Left renal cortex interstitium (tissue), 4 donors: ENCODE measurements at places on chromosomes 3 and 15. TPM values are rescaled to one million over a fixed set of nuclear protein-coding genes. Genes with fewer than 3 reads are reported as not detected.

GRCh38 chr15:57651445-57651844 is 55.1 kb upstream of the POLR2M start:
- no peak for DNase-seq

GRCh38 chr15:78306176-78306774 is 6.9 kb upstream of the SKIC8 start:
- no peak for DNase-seq

GRCh38 chr3:142027735-142028134 is 121.6 kb downstream of the TFDP2 start:
- DNase-seq, result peak; percentile 27

- no peak for DNase-seq
These were observed 31.9 kb upstream of the WNT5A start for GRCh38 chr3:55519019-55519418.

GRCh38 chr3:52120556-52121463 is 33.4 kb downstream of the POC1A start:
- DNase-seq, result no peak

DNA sequence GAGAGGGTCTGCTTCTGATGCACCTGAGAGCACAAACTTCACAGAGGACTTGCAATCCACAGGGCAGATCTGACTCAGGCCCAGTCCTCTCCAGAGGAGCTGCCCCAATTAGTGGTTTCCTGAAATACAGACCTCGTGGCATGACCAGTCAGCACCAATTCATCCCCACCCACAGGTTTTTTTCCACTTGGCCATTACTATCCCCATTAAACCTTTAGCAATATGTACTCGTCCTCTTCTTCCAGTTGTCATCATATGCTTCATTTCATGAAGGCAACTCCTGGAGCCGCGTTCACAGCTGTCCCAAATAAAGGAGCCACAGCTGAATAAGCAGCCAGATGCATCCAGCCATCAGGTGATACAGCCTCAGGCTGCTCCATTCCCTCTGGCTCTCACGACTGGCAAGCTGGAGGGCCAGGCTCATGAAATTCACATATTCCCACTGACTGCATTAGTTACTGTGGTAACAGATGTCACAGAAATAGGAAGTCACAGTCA is 163.1 kb downstream of the FMN1 start:
- no peak for DNase-seq

- DNase-seq, result no peak
These were observed 16.0 kb downstream of the SEC61A1 start for GRCh38 chr3:128068156-128068620.

DNA sequence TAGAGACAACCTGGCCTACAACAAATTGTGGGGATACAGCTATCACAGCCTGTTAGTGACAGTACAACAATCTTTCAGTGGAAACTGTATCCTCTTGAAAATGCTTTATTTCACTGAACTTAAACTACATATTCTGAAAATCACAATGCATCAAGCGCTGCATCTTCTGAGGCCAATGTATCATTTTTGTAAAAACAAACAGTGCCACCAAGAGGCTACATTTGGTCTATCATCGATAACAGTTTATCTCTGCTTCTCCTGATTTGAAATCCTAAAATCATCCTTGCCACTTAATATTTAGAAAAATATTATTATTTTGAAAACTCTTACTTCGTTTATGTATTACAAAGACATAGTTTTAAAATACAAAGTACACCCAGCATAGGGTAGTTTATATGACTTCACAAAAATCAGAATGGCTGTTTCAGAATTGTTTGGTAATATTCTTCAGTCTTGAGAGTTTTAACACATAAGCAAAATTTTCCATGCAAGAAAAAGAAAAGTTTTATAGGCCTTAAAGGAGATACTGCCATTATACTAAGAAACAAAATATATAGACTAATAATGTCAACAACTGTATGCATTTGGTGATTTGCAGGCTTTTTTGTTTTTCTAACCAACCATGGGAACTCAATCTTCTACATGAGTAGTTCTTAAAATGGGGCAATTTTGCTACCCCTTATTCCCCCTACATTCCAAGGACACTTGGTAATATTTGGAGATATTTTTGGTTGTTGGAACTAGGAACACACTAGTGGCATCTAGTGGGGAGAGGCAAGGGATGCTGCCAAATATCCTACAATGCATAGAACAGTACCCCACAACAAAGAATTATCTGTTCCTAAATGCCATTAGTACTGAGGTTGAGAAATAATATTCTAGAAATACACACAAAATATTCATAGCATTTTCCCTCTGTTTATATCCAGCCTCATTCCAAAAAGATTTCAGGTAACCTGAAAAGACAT is 42.3 kb downstream of the WDR72 start:
- DNase-seq, result no peak

GRCh38 chr3:135337192-135337591 is 542.1 kb downstream of the EPHB1 start:
- DNase-seq, result no peak

GRCh38 chr3:9185046-9185445 is 64.4 kb downstream of the SRGAP3 start:
- DNase-seq, result no peak

DNA sequence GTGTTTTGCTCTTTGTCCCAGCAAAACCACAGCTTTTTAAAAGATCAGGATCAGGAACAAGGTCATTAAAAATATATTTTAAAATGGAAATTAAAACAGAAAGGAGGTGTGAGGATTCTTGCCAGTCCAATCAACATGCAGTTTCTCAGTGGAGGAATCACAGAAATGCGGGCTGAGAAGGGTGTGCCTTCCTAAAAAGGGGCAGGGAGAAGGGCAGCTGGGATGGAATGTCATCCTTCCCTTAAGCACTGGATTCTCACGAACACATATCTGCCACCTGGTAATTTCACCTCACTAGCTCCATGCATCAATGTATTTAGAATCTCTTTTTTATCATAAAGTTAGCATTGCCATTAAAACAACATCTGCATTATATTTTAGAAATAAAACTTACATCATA is 21.4 kb downstream of the ABI3BP start:
- DNase-seq, result no peak

DNA sequence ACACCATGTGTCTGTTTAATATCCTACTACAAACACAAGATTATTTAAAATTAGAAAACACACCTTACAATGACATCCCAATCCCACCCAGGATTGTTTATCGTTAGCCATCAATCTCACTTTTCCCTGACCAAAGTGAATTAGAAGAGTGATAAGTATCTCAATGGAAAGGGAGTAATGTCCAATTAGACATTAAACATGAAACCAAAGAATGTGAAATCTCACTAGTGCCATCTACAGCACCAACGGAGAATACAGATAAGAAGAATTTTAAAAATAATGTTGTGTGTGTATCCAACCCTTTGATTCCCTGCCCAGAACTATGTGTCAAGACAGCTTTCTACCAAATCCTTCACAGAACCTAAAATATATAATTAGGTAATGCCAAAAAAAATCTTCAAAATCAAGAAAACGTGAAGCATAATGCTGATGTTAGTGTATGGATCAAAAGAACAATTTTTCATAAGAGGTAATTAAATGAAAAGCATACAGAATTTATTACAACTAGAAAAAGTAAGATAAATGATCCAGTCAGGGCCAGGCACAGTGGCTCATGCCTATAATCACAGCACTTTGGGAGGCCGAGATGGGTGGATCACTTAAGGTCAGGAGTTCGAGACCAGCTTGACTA is 64.2 kb downstream of the SCAPER start:
- no peak for DNase-seq

- DNase-seq, result no peak
These were observed 406.2 kb upstream of the RARB start for GRCh38 chr3:25021816-25022215.

DNA sequence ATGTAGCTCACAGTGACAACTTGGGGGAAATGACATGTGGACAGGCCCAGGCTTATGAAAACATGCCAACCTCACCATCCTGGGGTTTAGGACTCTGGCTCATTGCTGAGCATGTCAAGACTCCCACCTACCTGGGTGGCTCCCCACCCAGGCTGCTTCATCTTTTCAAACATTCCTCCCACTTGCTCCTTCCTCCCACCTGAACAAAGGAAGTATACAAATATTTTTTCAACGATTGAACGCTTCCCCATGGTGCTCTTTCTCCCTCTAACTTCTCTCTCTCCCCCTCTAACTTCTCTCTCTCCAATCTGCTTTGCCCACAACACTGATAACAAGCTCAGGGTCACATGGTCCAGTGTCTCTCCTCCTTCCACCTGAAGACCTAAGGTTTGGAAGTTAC is 27.7 kb upstream of the CPEB1 start:
- DNase-seq, result no peak

- no peak for DNase-seq
These were observed 258.2 kb downstream of the SLCO3A1 start for GRCh38 chr15:92111751-92112150.

DNA sequence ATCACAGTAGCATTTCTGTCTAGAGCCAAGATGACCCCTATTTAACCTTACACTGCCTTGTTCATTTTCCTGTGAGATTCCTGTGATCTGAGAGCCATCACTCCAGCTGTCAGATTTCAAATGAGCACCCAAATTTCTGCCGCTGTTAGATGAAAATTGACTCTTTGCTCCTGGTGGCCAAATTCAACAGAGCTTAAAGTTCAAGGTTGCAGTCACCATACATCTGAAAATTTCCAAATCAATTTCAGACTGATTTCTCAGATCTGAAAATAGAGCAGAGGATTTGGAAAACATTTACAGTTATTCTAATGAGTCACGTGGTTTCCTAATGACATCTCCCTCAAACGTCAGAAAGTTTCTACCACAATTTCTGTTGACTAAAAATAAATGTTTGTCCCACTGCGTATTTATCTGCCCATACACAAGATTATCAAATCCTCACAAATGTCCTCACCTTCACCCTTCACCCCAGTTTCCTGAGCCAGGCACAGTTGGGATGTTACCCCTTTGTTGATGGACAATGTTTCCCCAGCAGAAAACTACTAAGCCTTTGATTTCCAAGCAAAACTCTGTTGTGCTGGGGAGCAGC is 16.4 kb downstream of the HDC start:
- no peak for DNase-seq

GRCh38 chr3:142224482-142225072 is 808 bp downstream of the GK5 start:
- peak; percentile 7 for DNase-seq

DNA sequence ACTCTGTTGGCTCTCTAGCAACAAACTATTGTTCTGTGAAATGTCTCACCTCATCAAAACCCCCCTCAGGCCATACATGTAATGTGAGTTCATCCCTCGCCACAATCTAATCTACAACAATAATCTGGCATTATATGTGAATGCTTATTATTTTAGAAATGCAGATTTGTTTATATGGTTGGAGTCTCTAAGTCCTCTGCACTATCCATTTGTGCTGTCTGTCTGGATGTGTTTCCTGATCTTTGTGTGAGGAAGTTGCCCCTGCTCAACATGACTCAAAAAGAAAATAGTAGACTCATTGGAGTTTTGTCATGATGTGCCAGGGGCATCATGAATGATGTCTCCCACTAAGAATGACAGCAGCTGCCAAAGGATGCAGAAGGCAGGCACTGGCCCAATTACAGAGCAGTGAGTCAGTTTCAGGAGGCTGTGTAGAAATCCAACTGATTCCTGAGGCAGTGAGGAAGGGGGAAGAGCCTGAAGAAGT is 161.6 kb upstream of the PDZRN3 start:
- DNase-seq, result no peak

- no peak for DNase-seq
These were observed 42.8 kb downstream of the TSC22D2 start for GRCh38 chr3:150450916-150451315.

DNA sequence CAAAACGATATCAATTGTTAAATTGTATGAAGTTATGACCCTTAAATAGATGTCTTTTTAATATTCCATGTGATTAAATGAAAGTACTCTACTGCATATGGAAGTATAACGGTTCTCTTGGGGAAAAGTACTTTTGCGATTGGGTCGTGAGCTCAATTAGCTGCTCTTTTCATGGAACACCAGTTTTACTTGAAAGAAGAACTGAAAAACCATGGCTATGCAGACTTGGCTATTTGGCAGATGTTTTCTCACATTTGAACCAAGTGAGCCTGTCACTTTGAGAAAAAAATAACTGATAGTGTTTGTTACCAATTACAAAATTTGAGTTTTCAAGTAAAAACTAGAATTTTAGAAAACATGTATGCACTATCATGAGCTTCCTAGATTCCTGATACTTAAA is 5.9 kb upstream of the INAFM2 start:
- DNase-seq, result no peak

GRCh38 chr3:149701977-149702350 is 44.1 kb upstream of the WWTR1 start:
- no peak for DNase-seq

DNA sequence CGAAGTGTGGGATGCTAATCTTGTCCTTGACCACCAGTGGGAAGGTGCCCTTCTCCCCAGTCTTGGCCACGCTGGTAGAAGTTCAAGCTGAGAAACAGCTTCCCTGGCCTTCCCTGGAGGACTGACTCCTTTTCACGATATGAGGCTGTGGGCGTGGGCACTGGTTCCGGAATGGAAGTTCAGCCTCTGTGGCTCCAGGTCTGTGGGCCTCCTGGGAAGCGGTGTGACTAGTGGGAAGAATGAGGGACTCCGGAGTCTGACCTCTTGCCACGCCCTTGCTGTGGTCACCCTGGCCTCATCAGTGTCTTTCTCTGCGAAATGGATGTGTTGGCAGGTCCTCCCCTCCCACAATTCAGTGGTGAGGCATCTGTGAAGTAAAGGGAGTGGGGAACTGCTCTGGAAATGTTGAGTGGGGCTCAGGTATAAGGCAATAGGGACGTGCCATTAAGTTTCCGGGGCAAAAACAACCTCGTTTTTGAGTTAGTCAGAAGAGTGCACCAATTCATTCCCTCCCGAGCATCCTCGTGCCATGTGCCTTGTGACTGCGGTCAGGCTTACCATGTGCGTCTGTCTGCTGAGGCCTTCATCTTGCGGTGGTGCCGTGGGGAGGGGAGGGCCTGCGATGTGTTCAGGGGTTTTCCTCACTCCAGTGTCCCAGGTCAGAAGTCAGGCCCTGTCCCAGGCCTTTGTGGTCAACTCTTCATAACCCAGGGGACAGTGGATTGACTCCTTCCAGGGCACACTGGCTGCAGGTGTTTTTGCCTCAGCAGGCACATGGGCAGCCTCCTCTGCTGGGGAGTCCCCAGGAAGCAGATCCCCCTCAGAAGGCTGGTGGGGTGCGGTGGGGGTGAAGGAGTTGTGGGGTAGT is 11.8 kb upstream of the SEC13 start:
- DNase-seq, result no peak

- DNase-seq, result no peak
These were observed 50.6 kb downstream of the SERP1 start for GRCh38 chr3:150495563-150496168.

SIDT1 gene
- polyA plus RNA-seq, result 2.4 TPM

PROK2 gene
- 0.17 TPM for polyA plus RNA-seq

KIF15 gene
- polyA plus RNA-seq, result 29.6 TPM

COMMD2 gene
- polyA plus RNA-seq, result 62.1 TPM

MYO5C gene
- polyA plus RNA-seq, result 16.2 TPM

LMOD3 gene
- polyA plus RNA-seq, result 0.08 TPM

STRC gene
- 0.21 TPM for polyA plus RNA-seq

SYNM gene
- polyA plus RNA-seq, result 1.6 TPM

TRPM1 gene
- 0.52 TPM for polyA plus RNA-seq

UBL7 gene
- polyA plus RNA-seq, result 61.8 TPM

OR5K2 gene
- polyA plus RNA-seq, result not detected
